ENCODE measurements at places on chromosomes 13 and 19.

DNA sequence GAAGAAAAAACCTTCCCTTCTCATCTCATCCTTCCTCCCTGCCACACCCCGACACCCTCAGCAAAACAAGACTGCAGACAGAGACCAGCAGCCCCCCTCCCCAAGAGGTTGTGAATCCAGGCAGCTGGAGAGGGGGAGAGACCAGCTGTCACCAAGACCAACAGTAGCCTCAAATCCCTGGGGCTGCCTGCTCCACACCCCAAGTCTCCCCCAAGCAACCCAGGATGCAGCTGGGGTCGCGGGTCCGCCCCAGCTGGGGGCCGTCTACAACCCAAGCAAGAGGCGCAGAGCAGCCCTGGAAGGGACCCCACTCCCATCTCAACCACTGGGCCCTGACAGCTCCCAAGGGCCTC, 7.1 kb downstream of the KLF16 start:
- no peak for DNase-seq

- no peak for DNase-seq
Observed at GRCh38 chr13:90375851-90376250, 971.6 kb upstream of the MIR17HG start.

DNA sequence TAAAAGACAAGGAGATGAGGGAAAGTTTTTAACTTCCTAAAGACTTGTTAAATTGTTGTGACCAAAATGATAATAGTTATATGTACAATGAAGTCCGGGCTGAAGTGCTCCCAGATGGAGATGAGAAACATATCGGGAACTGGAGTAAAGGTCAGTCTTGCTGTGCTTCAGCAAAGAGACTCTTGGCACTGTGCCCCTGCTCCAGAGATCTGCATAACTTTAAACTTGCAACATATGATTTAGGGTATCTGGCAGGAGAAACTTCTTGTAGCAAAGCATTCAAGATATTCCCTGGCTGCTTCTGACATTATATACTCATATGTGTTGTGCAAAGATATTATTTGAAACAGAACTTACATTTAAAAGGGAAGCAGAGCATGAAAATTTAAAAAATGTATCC, 786.6 kb upstream of the SLITRK6 start:
- DNase-seq = no peak

- DNase-seq = no peak
Observed at GRCh38 chr13:112715715-112716460, 26.1 kb downstream of the ATP11A start.

GRCh38 chr19:47541518-47541917, 26.7 kb upstream of the NAPA start:
- no peak for DNase-seq

DNA sequence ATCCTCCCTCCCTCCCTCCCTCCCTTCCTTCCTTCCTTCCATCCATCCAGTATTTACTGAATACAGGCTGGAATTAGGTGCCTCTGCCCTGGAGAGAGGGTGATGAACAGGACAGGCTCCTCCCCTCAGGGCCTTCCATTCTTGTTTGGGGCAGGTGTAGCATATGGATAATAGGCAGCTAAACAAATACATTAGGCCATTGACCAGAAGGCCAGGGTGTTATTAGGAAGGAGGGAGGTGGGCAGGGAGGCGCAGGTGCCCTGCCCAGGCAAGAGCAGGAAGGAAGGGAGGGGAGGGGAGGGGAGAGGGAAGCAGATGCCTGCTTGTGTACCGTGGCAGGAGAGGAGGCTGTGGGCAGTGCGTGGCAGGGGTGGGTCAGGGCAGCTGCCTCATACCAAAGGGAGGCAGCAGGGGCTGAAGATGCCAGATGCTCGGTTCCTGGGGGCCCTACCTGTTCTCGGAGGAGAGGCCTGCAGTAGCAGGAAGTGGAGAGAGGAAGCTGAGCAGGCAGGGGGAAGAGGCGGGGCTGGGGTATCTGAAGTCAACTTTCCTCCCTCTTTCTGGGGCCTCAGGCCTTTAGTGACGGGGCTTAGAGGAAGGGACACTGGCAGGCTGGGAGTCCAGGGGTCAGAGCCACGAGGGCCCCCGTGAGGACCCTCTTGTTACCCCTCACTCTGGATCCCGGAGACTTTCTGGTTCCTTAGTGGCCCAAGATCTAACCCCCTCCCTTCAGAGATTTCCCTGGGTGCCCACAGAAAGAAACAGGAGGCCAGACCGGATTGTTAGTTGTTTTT, at the start of gene RINL:
RINL (minus strand) TSS at position 495 of the 794 bp plus-strand sequence. CDS start 1,533 bp downstream, outside the sequence.
- peak; percentile 81 for DNase-seq

DNA sequence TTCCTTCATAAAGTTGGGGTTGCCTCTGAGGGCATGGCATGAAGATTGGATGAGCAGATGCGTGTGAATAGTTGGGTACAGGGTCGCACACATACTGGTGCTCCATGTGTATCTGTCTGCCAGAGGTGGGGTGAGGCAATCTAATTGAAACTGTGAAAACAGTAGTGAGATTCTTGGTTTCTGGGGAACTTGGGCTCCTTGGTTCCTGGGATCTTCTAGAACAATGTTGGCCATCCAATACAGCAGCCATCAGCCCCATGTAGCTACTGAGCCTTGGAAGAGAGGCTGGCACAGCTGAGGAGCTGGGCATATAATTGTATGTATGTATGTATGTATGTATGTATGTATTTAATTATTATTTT, 616 bp downstream of the FCHO1 start:
- peak; percentile 36 for DNase-seq
